Esophagus muscularis mucosa (tissue), 4 donors: ENCODE measurements at places on chromosomes 16 and 17. TPM values are rescaled to one million over a fixed set of nuclear protein-coding genes. Genes with fewer than 3 reads are reported as not detected.

The GNGT2 gene
- 2.1 TPM for total RNA-seq

The TBKBP1 gene
- total RNA-seq = 16.6 TPM

The SAMD14 gene
- total RNA-seq = 1.8 TPM

The CRISPLD2 gene
- total RNA-seq = 245 TPM

The ALOXE3 gene
- total RNA-seq = not detected

The GPR142 gene
- 0.39 TPM for total RNA-seq

The NPIPA5 gene
- 23.0 TPM for total RNA-seq

The ANKRD40CL gene
- total RNA-seq = not detected

The SPNS1 gene
- total RNA-seq = 36.0 TPM

The CNTNAP1 gene
- total RNA-seq = 5.4 TPM

The MT3 gene
- 5.0 TPM for total RNA-seq

The CKLF gene
- total RNA-seq = 23.0 TPM
